ENCODE measurements at places on chromosomes 7 and 10.

- no peak for DNase-seq
Observed at GRCh38 chr7:157712666-157713235, 375.9 kb downstream of the DNAJB6 start.

DNA sequence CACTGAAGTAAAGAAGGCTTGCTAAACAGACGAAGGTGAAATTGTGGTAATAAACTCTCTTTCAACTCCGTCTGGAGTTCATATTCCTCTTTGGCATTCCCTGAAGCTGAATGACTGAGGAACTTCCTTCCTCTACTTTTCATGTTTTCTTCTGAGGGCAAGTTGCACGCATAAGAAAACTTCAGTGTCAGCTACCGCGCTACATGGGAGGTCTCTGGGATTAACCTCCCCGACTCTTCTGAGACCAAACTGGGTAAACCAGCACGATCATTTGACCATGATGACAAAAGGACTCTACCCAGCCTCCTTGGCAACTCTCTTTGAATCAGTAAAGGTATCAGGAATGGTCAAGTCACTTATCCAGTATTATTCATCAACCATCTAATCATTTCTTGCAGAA lies 44.7 kb downstream of the RHOBTB1 start:
- no peak for DNase-seq

DNA sequence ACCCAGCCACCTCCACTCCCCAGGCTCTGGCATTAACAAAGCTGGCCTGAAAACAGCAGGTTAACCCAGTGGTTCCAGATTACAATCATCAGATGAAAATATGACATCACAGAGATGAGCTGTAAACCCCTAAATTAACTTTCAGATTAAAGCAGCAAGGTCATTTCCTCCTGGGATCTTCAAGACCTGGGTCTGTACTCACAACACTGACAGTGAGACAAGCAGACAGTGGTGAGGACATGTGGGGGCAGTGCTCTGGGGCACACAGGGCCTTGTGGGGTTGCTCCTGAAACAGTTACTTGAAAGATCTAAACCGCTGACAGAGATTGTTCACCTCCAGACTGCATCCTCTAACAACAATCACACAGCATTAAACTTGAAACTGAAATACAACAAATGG lies 134.1 kb downstream of the ZNF438 start:
- no peak for DNase-seq

- DNase-seq: no peak
Observed at GRCh38 chr7:134828361-134828760, 48.9 kb downstream of the CALD1 start.

DNA sequence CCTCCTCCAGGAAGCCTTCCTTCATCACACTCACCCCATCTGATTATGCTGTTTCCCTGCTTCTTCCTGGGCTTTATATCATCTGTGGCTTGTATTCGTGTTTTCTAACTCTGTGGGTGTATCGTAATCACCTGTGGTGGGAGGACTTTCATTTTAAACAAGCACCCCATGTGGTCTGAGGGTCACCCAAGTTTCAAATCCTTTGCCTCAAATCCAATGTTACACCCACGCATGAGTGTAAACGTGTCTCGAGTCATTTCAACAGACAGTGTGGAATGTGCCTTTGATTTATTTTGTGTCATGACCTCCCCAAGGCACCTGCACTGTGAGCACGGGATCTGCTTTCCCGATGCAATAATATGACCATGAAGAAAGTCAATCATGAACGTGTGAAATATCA lies 17.5 kb upstream of the LYZL2 start:
- DNase-seq: no peak

GRCh38 chr7:137990251-137990941 lies 11.5 kb downstream of the CREB3L2 start:
- DNase-seq: no peak

GRCh38 chr10:91198781-91199180 lies 21.7 kb upstream of the PCGF5 start:
- DNase-seq: no peak

DNA sequence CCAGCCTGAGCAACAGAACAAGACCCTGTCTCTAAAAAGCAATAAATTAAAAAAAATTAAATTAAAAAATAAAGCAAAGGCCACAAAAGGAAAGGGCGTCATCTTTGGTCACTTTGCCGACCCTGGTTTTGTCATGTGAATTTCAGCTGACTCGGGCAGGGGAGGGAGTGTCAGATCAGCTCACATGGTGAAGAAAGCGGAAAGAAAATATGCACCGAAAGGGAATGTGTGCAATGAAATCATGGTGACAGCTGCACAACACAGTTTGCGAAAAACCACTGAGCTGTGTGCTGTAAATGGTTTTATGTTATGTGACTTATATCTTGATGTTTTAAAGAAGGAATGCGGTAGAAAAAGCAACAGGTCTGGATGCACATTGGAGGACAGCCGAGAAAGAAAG lies 39.8 kb downstream of the RCC1L start:
- DNase-seq: no peak

All from nucleus accumbens (tissue), 56 donors.